ENCODE measurements at places on chromosomes 5 and 9.

GRCh38 chr5:89034588-89034987, 151.6 kb upstream of the MEF2C start:
- no peak for DNase-seq

- DNase-seq: no peak
Measured at GRCh38 chr5:107979291-107979690, 308.6 kb upstream of the EFNA5 start.

DNA sequence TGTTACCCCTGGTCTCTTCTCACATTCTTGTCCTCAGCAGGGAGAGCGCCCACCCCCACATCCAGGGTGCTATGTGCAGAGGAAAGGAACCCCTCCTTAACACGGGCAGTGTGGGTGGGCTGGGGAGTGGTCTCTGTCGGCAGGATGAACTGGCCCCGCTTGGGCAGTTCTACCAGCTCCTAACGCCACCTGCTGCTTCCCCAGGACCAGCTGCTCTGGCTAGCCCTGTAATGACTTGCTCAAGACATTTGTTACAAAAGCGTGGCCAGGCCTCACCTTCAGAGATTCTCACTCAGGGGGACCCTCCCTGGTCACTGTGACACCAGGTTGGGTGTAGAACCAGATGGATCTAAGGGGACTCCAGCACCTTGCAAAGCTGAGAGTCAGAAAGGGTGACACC, 82.4 kb downstream of the HMCN2 start:
- no peak for DNase-seq

DNA sequence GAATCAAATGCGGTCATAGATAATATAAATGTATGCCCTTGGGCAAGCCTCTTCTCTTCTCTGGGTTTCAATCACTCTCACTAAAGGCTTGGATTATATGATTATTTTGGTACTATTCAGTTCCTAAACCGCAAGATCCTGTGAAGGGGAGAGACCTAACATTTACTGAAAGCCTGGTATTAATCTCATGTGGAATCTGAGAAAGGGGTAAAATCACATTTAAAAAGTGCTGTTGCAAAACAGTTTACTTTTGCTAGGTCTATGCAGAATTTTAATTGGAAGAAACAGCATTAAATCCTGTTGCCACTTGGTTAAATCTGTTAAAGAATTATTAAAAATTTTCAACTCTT, 50.7 kb downstream of the SLC44A1 start:
- no peak for DNase-seq

- DNase-seq: no peak
Measured at GRCh38 chr5:3601911-3602782, 6.5 kb downstream of the IRX1 start.

GRCh38 chr9:137492464-137493363, 33.6 kb upstream of the NSMF start:
- peak; percentile 16 for DNase-seq

GRCh38 chr5:28408186-28408585, 1369.8 kb upstream of the CDH9 start:
- no peak for DNase-seq

DNA sequence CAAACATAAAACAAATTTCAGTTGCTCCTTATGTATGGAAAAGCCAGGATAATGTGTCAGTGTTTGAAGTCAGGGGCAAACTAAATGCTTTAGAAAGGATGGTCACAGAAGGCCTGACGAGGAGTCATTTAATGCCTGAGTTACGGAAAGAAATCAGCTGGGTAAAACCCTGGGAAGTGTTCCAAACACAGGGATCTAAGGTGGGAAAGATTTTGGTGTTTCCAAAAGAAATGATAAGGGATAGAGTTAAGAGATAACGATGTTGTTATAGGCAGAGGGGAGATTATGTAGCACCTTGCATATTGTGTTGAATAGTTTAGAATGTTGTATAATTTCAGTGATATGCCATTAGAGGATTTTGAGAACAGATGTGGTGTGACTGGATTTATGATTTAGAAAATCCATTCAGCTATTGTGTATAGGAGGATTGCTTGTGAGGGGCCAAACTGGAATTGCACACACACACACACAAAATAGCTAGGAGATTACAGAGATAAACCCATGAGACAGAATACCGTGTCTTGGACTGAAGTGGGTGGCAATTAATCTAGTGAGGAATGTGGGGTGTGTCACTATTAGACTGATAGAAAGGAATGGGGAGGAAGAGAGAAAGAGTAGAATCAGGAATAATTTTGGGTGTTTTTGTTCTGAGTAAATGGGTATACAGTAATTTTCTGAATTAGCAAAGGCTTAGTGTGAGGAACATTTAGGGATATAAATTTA, 274.2 kb upstream of the DAB2 start:
- no peak for DNase-seq

DNA sequence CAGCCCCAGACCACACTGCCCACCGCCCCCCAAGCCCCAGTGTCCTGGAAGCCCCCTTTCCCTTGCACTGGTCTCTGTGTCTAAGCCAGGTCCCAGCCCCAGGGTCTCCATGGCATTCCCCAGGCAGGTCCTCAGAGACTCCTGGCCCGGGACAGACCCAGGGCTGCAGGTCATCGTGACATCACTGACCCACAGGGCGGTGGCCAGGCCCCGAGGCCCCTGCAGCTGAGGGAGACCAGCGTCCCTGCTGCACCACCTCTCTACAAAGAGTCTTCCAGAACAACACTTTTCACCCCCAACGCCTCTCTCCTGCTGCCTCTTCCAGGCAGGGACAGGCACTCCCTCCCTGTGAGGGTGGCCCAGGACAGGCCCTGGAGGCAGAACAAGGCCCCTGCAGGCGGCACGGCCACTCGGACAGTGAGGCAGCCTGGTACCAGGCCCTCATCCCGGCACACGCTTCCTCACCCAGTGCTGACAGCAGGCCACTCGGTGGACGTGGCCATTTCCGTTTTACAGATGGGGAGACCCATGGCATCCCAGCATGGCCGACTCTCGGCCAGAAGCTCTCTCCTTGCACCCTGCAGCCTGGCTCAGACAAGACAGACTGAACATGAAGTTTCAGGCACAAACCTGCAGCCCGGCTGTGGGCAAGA, 136.4 kb downstream of the ADAMTS2 start:
- no peak for DNase-seq

GRCh38 chr5:16806711-16807546, 129.2 kb downstream of the MYO10 start:
- no peak for DNase-seq

GRCh38 chr9:91101611-91102168, 260.0 kb downstream of the AUH start:
- DNase-seq: peak; percentile 75

GRCh38 chr5:169248996-169249395, 51.9 kb downstream of the SLIT3 start:
- no peak for DNase-seq

GRCh38 chr9:87422999-87423398, 74.7 kb upstream of the DAPK1 start:
- no peak for DNase-seq

GRCh38 chr9:92293075-92293354, 482 bp downstream of the IARS1 start:
- no peak for DNase-seq

DNA sequence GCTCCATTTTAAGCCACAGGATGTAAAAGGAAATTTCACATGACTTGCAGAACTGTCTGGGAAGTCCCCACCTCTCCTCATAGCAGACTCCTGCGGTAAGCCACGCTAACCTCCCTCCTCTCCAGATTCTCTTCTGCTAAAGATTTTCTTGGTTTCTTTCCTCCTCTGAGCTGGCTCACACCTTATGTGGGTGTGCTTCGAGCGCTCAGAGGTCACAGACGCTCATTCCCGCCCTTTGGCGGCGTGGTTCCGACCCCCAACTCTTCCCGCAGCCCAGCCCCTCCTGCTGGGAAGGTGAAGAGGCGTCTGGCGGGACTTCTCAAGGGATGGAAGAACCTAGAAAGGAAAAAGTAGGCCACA, 32.9 kb upstream of the CDK20 start:
- DNase-seq: peak; percentile 25

- DNase-seq: no peak
Measured at GRCh38 chr5:54792611-54793404, 192.6 kb downstream of the ESM1 start.

GRCh38 chr9:116692616-116693015, 5.5 kb downstream of the TRIM32 start:
- DNase-seq: no peak

- no peak for DNase-seq
Measured at GRCh38 chr5:31995714-31996113, 178.4 kb downstream of the GOLPH3 start.

DNA sequence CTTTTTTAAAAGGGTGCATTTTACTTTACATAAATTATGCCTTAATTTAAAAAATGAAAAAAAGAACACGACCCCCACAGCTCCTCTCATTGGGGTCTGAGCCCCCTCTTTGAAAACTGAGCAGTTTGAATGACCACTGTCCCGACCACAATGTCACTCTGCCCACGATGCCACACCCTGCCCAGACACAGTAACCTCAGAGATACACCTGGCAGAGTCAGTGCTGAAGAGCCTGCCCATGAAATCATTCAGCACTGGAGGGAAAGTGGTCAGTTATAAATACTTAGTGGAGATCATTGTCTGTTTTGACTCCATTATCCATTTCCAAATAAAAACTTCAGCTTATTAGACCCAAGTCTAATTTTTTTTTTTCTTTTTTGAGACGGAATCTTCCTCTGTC, 49.3 kb downstream of the DNAJC21 start:
- DNase-seq: no peak

DNA sequence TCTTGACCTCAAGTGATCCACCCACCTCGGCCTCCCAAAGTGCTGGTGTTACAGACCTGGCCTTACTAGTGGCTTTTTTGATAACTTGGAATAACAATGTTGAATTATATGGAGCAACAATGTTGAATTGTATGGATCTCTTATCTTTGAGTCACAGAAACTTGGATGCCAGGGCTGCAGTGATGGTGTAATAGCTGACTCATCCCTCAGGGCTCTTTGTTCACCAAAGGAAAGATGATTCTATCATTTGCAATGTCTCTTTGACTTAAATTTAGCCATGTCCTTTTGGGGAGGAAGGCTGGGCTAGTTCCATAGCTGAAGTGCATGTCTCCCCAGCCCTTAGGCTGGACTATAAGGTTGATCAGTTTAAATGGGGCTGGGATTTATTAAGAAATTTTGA, 172.3 kb downstream of the PDZD2 start:
- DNase-seq: no peak

- DNase-seq: no peak
Measured at GRCh38 chr5:54595721-54596120, 78.2 kb downstream of the SNX18 start.

DNA sequence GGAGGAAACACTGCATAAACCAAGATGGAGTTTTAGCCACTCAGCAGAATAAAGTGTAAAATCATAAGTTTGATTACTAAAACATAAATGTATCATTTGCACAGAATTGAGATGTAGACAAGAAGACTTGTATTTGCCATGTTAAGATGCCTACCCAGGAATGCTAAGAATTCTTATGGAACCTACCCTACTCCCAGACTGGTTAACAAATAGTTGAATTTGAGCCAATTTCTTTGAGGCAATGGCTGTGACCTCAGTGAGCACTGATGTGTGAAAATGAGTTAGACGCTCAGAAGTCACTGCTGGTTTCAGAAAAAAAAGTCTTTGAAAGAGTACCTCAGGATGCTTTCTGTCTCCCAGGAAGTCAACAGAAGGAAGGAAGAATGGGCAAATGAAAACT, 95.6 kb downstream of the ESM1 start:
- no peak for DNase-seq

Data from CD4-positive, alpha-beta T cell treated with Interleukin-10 for 1 hour (primary cell).